ENCODE measurements at places on chromosomes 16 and 17. TPM values are rescaled to one million over a fixed set of nuclear protein-coding genes. Genes with fewer than 3 reads are reported as not detected.

Gene KCNH6
- total RNA-seq = not detected

Gene PDE6G
- 0.63 TPM for total RNA-seq

Gene HIGD1B
- total RNA-seq = not detected

Gene ACSM2A
- total RNA-seq = not detected

Gene SLC16A13
- total RNA-seq = 3.1 TPM

Gene TSNAXIP1
- 1.8 TPM for total RNA-seq

Gene DVL2
- 67.7 TPM for total RNA-seq

GRCh38 chr16:89741342-89742014 lies 20.1 kb downstream of the ZNF276 start:
- no peak for DNase-seq

DNA sequence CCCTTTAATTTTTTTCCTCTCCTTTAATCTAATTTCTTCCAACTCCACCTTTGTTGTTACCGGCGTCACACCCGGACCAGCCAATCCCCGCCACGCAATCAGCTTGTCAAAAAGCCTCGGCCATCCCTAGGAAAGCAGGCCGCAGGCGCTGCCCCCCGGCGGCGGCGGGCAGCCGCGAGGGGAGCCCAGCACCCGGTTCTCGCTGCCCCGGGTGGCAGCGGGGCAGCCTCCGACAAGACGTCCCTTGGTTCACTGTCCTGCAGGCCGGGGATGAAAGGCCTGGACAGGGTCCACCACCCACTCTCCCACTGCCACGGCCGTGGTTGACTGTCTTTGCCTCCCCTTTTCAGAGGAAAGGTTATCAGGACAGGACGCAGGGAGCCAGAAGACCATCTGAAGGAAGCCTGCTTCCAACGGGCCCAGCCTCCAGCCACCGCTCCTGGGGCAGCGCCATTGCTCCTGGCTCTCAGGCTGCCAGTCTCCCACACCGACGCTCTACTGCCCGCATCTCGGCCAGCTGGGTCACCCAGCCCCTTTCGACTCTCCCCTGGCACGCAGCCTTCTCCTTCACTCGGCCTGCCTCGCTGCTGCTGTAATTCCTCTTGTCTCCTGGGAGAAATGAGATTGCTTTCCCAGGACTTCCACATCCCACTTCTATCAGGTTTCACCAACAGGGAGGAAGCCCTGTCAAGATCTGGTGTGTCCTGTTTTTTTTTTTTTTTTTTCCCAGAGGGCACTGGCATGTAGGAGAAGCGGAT lies 2.8 kb upstream of the UBTF start:
- peak; percentile 87 for DNase-seq

DNA sequence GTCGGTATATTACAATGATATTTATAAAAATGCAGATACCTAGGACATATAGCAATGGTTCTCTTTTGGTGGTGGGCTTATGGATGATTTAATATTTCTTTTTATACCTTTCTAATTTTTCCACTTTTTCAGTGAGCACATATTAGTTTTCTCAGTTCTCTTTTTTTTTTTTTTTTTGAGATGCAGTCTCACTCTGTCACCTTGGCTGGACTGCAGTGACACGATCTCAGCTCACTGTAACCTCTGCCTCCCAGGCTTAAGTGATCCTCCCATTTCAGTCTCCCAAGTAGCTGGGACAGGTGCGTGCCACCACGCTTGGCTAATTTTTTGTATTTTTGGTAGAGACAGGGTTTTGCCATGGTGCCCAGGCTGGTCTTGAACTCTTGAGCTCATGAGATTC lies 15.1 kb downstream of the MAP3K14 start:
- no peak for DNase-seq

DNA sequence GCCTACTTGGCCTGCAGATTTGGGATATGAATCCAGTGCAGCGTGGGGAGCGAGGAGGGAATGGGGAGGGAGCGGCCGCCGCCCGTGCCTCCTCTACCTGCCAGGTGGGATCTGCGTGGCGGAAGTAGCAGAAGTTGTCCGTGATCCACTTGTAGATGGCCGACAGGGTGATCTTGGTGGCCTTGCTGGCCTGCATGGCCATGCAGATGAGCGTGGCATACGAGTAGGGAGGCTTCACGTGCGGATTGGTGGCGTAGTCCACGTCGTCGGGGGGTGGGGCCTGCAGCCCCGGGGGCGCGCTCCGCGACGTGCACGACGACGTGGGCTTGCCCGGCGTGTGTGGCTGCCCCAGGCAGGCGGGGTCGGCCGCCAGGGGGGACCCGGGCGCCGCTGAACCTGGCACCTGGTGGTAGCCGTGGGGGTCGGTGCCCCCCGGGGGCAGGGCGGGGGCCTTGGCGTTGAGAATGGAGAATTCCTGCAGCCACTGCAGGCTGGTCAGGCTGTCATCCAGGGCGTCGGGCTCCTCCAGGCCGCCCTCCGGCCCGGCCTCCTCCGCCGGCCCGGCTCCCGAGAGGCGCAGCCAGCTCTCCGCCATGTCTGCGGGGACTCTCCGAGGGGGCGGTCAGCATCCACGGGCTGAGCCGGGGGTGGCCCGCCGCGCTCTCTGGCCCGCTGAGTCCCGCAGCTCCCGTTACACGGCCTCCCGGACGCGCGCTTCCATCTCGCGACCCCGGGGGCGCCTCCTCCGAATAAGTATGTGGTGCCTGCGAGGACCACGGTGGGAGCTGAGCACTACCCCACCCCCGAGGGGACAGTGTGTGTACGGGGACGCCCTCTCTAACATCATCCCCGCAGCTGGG lies 1.0 kb downstream of the FOXJ1 start:
- DNase-seq = no peak

DNA sequence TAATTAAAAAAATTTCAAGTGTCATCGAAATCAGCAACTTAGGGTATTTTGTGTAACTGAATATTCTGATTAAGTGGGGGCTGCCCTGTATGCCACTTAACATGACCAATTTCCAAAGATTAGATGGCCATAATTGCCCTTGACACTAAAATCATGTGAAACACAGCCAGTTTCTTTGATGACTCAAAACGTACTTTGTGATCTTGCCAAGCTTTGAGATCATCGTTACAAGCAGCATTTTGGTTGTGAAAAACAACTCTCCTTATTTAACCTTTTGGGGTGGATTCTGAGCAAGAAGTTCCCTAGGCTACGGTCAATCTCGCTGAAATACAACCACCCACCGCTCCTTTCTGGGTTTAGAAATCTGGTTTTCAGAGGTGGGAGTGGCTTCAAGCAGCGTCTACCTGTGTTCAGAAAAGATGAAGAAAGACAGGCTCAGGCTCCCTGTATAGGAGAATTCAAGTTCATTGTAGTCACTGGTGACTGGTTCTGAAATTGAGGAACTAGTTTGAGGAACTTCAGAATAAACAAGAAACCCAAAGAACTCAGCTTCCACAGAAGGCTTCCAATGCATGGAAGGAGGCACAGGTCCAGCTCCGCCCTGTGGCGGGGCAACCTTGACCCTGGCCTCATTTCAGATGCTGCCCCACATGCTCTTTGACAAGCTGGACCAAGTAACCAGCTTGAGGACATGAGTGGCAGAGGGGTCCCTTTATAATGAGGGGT lies 9.4 kb downstream of the MAP3K14 start:
- peak; percentile 92 for DNase-seq

GRCh38 chr17:82756166-82756565 lies 4.3 kb downstream of the TBCD start:
- DNase-seq = no peak

- DNase-seq = no peak
Observed at GRCh38 chr17:56636265-56636664, 42.8 kb downstream of the NOG start.

DNA sequence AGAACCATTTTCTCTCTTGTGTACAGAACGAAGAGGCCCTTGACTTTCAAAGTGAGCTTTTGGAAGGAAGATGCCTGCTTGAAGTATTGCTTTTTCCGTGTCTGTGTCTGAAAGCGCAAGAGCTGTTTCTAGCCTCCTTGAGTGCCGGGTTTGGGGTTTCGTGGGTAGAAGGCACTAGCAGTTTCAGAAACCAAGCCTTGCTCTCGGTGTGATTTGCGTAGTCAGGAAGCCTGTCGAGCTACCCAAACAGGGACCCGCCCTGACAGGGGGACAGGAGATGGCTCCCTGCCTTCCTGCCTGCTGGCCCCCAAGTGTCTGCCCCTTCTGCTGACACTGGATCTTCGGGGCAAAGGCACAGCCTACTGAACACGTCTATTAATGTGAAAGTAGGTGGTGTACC lies 322.0 kb downstream of the MAF start:
- DNase-seq = no peak

GRCh38 chr17:4950746-4951204 lies at the start of gene ENO3:
TSS of gene ENO3 (plus strand) at chr17:4951119. CDS start at chr17:4951830, 711 bp downstream.
- no peak for DNase-seq

DNA sequence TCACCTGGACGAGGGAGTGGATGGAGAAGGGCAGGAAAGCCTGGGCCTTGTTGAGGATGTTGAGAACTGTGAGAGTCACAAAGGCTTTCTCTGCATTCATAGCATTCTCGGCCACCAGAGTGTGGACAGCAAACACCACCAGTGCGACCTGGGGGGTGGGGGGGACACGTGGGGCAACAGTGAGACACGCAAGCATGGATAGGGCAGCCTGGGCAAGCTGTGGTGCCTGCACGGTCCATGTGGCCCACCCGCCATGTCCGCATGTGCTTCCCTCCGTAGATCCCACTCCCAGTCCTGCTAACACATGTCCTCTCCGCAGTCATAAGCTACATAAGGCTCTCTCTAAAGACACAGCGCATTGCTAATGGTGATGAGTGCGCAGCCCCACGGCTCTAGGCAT lies 34.5 kb downstream of the ABCC6 start:
- no peak for DNase-seq

DNA sequence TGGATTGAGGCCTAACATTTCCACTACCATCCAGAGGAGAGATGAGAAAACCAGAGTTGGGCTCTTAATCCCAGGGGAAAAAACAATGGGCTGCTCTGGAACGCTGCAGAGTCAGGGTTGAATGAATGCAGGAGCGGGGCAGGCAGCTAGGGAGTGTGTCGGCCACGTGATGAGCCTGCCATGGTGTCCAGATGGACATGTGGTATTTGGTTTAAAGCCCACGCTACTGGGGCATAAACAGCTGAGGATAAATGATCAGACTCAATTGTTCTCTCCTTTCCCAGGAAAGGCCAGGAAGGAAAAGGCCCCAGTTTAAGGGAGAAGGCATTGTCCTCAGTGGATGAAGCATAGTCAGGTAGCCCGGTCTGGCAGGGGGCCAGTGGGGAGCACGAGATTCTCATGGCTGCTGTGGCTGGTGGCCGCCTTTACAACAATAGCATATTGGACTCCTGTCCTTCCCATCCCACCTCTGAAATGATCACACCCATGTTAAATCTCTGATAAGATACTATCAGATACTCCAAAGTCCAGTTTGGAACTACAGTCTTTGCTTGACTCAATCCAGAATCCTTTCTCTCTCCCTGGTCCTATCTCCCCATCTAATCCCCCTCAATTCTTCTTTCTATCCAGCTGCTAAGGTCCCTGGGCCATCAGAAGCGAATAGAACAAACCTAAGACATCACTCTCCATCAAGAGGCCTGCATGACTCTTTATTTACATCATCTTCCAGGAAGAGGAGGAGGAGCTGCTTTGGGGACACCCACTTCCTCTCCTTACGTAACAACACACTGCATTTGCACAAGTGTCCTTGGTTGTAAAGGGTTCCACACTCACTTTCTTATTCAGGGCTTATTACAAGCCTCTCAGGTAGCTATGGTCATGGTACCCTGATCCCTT lies 20.4 kb downstream of the CA4 start:
- DNase-seq = peak; percentile 53

GRCh38 chr16:49855280-49855821 lies 561 bp downstream of the ZNF423 start:
- peak; percentile 70 for DNase-seq

DNA sequence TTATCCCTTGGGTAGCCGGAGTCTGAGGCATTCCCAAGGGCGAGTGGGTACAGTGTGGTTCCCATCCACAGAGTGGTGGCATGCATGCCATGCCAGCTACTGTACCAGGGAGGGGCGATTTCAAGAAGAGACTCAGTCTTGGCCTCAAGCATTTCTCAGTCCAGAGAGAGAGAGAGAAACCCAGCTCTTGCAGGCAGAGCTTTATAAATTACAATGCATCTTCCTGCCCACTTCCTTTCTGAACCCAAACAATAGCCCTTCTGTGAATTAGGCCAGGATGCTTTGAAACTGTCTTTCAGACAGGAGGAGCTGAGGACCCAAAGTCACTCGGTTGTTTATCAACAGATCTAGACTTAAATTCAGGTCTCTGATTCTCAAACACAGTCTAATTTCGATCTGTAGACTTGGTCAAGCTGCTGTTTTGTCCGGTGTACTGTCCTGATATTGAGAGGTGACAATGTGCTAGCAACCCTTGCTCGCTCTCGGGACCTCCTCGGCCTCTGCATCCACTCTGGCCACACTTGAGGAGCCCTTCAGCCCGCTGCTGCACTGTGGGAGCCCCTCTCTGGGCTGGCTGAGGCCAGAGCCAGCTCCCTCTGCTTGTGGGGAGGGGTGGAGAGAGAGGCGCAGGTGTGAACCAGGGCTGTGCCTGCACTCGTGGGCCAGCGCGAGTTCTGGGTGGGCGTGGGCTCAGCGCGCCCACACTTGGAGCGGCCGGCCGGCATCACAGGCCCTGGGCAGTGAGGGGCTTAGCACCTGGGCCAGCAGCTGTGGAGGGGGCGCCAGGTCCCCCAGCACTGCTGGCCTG lies 408.0 kb downstream of the UTP18 start:
- DNase-seq = no peak

GRCh38 chr17:57032343-57032742 lies 52.7 kb upstream of the AKAP1 start:
- no peak for DNase-seq

GRCh38 chr16:88069397-88070168 lies 118.3 kb downstream of the BANP start:
- no peak for DNase-seq

DNA sequence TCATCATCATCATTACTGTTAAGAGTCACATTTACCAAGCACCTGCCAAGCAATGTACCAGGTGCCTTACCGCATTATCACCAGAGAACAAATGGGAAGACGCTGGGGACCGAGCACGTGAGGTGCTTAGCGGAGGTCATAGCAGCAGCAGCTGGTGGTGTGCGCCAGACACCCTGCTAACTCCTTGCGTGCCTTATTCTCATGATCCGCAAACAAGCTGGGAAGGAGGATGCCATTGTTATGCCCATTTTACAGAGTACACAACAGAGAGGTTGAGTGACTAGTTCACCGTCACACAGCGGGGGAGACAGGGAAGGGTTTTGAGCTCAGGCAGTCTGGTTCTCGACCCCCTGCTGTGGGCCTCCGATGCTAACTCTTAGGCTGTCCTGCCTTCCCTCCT lies 7.3 kb downstream of the ATP2A3 start:
- DNase-seq = no peak

GRCh38 chr17:17084317-17084835 lies 42.1 kb downstream of the MPRIP start:
- no peak for DNase-seq

DNA sequence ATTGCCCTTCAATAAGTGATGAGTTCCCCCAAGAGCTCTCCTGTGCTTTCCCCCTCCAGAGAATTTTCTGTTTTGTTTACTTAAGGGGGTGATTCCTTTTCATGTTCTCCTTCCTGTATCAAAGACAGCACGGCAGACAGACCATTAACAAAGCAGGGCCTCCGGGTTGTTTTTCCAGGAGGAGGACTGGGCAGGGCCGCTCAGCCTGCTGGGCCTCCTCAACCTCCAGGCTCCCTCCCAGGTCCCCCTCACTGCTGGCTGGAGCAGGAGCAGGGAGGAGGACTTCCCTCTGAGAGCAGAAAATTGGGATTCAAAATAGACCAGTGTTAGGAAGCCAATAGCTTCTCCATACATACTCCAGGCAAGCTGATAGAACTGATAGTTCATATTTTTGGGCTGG lies 20.4 kb downstream of the SDK2 start:
- DNase-seq = no peak
